ENCODE measurements at places on chromosomes 2 and 18.

DNA sequence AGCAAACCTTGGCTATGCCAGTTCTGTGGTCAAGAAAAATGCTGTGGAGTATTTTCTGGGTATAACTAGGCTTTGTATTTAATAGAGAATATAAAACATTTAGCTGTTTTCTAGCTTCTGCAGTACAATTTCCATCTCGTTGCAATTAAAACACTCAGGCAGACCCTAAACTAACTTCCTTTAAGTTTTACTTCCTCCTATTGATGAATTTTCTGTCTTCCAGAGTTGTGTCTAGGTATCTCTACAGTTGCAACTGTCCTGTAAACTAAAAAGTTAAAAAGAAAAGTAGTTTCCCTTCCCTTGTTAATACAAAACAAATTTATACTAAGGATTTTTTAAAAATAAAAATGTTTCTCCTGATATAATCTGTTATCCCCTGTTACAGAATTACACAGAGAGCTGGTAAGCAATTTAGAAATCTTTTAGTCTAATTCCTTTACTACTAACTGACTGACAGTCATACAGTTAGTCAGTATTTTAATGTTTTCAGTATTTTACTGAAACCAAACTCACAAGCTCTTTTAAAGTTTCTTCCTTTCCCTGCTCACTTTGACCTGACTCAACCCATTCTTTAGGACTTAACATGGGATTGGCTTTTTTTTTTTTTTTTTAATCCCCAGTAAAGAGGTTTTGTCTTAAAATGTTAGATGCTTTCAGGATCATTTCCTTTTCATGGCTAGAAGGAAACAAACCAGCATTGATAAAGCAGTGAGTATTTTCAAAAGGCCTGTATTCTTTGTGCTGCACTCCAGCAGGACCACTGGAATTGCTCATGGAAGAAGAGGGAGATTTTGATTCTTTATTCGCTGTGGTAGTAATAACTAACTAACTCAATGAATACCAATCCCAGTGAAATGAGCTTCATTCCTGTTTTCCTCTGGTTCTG is 22.9 kb downstream of the ITGAV start:
- no peak for DNase-seq

GRCh38 chr2:79855264-79856006 is 342.6 kb downstream of the CTNNA2 start:
- DNase-seq = no peak

DNA sequence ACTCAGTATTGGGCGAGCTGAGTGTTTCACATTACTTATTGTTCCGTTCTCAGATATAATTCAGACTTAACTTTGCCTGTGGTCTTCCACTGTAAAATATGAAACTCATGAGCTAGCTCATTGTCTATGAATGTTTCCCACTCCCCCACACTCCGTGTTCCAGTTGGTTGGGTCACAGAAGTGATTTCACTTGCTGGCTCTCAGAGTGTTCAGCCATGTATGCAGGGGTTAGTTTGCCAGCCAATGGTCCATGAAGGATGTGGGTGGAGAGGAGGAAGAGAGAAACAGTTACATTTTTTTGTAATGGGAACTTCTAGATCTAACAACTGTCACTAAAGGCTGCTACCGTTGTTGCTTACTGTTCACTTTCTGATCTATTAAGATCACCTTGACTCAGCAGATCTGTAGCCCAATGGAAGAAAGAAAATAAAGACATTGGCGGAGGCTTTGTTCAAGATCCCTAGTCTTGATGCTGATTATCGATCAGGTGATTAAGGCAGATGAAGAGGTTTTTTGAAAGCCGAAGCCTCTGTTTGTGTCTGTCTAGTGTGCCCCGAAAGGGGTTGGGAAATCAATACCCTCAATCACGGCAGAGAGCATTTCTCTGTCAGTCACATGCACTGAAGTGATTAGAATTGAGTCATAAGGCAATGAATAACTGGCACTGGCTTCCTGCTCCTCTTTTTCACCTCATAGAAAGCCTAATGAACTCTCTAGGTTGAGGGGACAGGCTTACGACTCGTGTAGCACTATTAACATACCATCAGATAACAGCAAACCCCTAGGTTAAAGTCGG is 279.7 kb upstream of the FIGN start:
- no peak for DNase-seq

- no peak for DNase-seq
These were observed 66.1 kb downstream of the NAPG start for GRCh38 chr18:10591896-10592295.

GRCh38 chr2:96391153-96391827 is 55.7 kb downstream of the NCAPH start:
- no peak for DNase-seq

- peak; percentile 45 for DNase-seq
These were observed 23.6 kb upstream of the HES6 start for GRCh38 chr2:238263204-238264071.

GRCh38 chr2:241501099-241501541 is 7.3 kb downstream of the STK25 start:
- DNase-seq = no peak

DNA sequence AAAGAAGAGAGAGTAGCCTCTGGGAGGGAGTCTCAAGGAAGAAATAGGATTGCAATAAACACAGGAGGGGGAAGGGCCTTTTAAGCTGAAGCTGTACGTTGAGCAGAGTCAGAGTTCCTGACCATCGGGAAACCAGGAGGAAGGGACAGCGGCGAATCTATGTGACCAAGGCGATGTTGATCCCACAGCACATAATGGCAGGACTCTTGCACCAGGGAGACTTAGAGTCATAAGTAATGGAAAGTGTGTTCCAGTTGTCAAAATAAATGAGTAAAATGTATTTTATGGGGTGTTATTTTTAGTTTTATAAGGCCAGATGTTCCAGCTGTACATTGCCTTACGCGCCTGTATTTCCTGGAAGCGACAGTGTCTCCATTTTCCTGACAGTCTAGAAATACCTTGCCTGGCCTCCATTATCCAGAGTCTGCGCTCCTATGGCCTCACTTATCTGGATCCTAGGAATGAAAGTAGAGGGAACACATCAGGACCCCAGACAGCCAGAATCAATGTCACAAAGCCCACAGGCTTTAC is 152.8 kb upstream of the COPS8 start:
- no peak for DNase-seq

DNA sequence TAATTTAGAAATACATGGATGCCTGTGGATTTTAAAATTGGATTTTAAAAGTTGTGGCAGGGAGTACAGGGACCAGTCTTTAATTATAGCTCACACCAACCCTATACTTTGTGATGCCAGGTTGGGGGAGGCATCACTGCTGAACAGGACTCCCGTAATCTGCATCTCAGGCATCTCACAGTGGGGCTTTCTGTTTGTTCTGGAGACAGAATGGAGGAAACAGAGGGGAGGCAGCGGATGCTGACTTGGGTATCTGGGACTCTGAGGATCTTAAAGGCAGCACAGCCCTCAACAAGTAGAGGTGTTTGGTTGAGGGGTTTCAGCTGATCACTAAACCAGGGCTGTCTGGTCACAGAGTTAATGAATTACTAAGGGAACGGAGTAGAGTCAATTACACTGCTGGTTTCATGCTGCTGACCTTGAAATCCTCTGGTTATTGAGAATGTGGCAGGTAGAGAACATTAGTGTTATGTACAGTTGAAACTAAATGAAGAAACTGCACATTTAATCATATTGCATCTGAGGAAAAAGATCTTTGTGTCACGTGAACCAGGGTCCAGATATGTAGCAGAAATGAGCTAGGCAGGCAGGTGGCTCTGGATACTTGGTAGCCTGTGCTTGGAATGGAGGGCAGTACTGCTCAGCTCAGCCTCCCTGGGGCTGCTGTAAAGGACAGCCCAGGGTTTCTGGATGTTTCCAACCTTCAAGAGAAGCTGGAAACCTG is 40.3 kb downstream of the FHOD3 start:
- DNase-seq = no peak

- no peak for DNase-seq
These were observed 8.9 kb downstream of the EMILIN2 start for GRCh38 chr18:2855560-2856350.

DNA sequence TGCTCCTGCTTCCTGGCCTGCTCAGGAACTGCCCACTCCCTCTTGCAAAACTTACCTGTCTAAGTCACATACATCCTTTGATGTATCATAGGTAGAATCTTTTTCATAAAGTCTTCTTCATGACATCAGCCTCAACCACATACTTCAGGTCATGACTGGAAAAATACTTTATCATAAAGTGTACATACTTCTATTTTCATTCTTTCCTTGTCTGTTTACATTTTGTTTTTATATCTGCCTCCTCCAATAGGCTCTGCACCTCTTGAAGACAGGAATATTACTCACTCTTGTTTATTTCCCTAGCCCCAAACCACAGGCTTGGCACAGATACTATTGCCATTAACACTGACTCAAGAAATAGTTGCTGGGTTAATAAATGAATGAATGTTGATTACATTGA is 43.6 kb upstream of the ZNF804A start:
- DNase-seq = no peak

DNA sequence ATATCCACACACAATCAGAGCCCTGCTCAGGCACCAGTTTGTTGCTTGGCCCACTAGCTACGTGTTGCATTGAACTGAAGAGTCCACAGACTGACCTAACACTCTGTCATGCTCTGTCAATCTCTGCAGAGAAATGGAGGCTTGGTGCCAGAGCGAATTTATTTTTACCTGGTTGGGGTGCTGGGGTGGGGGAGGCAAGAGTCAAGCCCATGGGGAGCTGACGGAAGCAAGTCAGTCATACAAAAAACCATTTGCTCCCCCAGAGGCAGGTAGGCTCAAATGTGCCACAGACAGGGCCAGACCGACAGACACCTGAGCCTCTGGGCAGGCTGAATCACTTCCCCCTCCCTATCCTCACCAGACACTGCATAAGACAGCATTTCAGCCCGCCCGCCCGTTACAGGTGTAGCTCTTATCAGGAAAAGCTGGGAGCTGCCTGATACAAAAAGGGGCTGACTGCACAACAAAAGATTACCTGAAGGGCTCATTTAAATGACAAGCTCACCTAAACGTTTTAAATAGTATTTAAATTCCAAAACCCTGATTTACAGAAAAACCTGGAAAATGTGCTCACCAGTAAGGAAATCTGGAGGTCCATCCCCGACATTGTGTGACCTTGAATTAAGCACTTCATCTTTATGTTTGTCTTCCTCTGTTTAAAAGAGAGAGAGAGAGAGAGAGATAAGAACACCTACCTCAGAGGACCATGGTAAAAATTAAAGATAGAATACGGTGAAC is 2.1 kb upstream of the PCBP1 start:
- no peak for DNase-seq

GRCh38 chr2:186347472-186347871 is 138.6 kb upstream of the ZC3H15 start:
- no peak for DNase-seq

DNA sequence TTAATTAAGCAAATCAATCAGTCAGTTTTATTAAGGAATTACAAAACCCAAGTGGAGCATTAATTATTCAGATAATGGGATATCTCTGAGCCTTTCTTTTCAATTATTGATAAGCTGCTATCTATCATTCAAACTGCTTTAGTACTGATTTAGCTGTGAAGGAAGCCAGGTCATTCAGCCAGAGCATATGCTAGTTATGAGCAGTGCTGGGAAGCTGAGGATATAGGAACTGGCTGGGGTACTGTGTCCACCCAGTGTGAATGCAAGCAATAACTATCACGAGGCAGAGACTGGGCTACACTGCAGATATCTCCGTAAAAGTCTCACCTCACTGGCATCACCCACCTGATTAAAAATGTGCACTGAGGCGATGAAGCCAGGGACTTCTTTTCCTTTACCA is 496.7 kb upstream of the PIK3C3 start:
- no peak for DNase-seq

DNA sequence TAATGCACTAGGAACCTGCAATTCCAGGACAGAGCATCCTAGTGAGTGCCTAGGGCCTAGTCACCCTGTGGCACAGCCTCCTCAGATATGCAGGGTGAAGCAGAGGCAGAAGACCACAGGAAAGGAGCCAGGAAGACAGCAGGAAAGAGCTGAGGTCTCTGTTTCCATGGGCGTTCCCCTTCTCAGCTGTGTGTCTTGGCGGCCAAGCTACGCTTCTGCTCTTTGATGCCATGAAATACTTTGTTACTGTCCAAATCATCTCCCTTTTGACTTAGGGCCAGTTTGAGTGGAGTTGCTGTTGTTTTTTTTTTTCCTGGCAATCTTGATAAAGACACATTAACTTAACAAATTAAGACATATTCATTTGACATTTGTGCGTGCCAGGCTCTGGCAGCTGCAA is 67.3 kb downstream of the APOB start:
- no peak for DNase-seq

GRCh38 chr2:234334151-234334550 is 162.7 kb downstream of the ARL4C start:
- DNase-seq = no peak
